ENCODE measurements at places on chromosomes 11 and 22.

GRCh38 chr22:38214302-38215056 lies 12.7 kb downstream of the MAFF start:
- peak; percentile 40 for DNase-seq

DNA sequence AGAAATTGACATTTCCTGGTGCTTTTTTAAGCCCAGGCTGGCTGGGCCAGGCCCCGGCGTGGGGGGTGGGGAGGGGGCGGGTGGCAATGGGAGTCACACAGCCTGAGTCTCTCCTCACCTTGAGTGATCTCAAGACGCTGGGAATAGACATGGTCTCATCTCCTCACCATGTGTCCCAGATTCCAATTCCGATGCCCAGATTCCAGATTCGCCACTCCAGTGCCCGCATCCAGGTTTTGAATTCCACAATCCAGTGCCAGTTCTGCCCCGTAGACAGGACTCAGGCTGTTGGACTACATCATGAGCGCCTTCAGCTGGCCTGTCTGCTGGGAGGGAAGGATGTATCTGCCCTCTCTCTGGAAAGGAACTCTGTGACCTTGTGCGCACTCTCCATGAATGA lies 19.1 kb downstream of the KCNC1 start:
- no peak for DNase-seq

- DNase-seq, result no peak
Observed at GRCh38 chr11:29312812-29313211, 704.0 kb downstream of the KCNA4 start.

DNA sequence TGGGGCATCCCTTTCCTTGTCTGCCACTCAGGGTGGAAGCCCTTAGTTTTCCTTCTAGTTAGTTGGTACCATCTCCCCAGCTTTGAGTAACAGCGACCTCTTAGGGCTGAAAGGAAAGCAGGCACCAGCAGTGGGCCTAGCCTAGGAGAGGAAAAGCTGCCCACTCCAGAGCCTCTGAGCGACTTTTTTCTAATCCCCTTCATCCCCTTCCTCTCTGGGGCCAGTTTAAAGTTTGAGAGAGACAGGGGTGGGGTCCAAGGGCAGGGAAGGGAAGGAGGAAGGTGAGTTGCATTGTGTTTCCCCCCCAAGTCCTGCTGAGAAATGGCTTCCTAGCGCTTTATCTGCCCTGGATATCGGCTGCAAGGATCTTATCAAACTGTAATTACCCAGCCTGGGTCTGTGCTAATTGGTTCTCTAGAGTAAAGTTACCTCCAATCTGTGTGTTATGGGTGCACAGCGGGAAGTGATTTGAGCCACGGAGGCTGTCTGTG lies 573.9 kb upstream of the CADM1 start:
- no peak for DNase-seq

DNA sequence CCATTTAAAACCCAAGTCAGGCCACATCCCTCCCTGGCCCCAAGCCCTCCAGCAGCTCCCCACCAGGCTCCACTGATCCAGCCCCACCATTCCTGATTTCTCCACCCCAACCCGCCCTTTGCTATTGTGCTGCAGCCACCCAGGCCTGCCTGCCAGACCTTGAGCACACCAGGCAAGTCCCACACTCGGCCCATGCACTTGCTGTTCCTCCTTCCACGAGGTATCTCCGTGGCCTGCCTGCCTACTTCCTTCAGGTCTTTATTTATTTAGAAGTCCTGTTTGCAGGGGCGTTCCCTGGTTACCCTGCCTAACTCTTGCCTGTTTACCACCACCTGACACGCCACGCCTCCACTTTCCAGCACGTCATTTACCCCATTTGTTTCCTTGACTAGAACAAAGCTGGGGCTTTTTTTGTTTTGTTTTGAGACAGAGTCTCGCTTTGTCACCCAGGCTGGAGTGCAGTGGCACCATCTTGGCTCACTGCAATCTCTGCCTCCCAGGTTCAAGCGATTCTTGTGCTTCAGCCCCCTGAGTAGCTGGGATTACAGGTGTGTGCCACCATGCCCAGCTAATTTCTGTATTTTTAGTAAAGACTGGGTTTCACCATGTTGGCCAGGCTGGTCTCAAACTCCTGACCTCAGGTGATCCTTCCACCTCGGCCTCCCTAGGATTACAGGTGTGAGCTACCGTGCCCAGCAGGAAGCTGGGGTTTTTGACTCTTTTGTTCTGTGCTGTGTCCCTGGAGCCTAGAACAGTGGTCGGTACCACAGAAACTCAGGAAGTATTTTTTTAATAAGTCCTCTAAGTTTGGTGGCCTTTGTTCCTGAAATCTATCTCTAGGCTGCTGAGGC lies 6.7 kb downstream of the CENPM start:
- peak; percentile 65 for DNase-seq

DNA sequence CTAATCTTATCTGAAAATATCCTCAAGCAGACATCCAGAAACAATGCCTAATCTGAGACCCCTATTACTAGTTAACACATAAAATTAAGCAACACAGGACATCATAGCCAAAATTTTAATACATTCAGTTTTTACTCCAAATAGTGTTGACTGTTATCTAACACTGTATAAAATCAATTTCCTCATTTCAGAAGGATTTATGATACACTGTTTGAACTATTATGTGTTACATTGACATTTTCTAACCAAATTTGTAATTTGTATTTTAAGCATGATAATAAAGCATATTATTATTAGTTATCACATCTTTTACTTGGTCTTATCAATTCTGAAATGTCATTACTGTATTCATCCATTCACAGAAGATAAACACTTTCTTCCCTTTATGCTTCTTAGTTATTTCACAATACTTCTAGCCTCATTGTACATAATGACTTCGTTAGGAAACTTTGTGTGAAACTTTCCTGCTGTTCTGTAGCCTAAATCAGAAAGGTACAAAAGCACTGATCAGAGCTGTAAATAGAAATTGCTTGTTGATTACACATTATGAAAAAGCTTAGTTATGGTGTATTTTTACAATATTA lies 1248.9 kb downstream of the JRKL start:
- DNase-seq, result no peak

GRCh38 chr11:82899957-82900276 lies 313 bp downstream of the PRCP start:
- DNase-seq, result no peak

DNA sequence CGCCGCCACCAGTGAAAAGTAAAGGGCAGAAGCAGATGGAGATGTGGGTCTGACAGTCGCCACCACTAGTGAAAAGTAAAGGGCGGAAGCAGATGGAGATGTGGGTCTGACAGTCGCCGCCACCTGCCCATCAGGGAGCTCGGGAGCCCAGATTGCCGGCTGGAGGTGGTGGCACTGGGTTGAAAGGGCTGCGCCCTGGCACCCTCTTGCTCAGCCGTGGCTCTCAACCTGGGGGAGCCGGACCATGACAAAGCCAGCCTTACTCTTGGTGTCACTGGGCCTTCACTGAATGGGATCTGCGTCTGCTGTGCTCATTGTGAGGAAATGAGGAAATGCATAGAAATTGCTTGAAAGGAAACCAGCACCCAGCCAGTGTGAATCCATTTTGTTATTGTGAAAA lies 36.3 kb downstream of the AP2A2 start:
- no peak for DNase-seq

GRCh38 chr11:100119176-100119575 lies 567.9 kb upstream of the ARHGAP42 start:
- DNase-seq, result no peak

GRCh38 chr11:103942646-103943045 lies 93.8 kb upstream of the DDI1 start:
- no peak for DNase-seq
